Fibroblast of skin of left biceps (primary cell): ENCODE measurements at places on chromosomes 3 and 15.

DNA sequence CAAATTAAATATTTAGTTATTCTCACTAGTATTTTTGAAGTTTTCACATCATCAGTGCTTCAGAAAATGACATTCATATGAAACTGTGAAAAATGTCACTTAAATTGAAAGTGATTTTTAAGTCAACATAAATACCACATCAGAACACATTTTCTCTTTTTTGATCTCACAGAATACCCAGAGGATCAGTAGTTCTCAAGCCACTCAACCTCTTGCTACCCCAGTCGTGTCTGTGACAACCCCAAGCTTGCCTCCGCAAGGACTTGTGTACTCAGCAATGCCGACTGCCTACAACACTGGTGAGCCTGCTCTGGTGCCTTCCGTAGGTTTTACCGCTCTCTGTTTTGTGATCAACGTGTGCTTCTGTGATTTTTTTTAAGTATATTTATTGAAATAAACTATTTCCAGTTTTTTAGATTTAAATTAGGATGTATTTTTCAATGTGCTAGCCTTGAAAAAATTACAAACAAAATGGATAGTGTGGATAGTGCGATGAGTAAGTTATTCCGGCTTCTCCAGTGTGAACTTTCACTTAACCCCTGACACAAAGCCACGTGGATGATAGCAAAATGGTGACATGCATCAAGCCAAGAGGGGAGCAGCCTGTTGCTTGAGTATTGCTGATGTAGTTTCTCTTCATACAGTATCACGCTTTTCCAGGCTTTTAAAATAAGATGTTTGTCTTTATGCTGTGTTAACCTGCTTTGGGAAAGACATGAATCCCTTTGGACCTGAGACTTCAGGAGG lies 26.5 kb downstream of the LYSMD4 start:
- no peak for DNase-seq

- DNase-seq = no peak
Measured at GRCh38 chr3:102215166-102215565, 219.6 kb upstream of the ZPLD1 start.

- no peak for DNase-seq
Measured at GRCh38 chr15:68417897-68418296, 14.1 kb downstream of the ITGA11 start.

GRCh38 chr3:143217283-143217682 lies 97.7 kb downstream of the CHST2 start:
- no peak for DNase-seq

DNA sequence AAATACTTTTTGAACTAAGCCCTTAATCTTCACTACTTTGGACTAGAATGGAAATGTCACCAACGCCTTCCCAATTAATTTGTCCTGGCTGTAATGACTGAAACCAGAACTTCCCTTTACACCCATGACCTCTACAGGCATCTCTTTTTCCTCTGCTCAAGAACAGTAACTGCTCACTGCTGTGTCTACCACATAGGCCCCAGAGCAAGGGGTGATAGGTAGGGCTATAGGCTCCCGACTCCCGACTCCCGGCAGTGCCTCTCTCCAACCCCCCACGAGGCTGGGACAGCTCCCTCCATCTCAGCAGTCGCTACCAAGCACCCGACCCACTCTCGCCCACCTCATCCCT lies 384 bp upstream of the LEKR1 start:
- DNase-seq = no peak

DNA sequence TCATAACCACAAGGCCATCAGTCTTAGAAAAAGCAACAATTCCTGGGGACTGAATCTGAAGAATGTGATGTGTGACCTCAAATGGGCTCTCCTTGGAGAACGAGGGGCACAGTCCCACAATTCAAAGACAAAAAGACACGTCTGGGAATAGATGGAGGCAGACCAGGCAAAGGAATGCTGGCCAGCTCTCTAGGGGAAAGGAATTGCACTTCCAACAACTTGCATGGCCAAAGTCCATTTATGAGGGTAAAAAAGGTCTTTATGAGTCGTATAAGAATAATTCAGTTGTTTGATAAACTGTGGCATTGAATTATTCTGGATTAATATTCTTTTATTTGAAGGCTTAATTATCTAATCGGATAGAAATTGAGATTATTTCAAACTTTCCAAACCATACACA lies 180.5 kb upstream of the FEZF2 start:
- no peak for DNase-seq

GRCh38 chr3:159818399-159818798 lies 170.2 kb upstream of the IL12A start:
- DNase-seq = no peak

DNA sequence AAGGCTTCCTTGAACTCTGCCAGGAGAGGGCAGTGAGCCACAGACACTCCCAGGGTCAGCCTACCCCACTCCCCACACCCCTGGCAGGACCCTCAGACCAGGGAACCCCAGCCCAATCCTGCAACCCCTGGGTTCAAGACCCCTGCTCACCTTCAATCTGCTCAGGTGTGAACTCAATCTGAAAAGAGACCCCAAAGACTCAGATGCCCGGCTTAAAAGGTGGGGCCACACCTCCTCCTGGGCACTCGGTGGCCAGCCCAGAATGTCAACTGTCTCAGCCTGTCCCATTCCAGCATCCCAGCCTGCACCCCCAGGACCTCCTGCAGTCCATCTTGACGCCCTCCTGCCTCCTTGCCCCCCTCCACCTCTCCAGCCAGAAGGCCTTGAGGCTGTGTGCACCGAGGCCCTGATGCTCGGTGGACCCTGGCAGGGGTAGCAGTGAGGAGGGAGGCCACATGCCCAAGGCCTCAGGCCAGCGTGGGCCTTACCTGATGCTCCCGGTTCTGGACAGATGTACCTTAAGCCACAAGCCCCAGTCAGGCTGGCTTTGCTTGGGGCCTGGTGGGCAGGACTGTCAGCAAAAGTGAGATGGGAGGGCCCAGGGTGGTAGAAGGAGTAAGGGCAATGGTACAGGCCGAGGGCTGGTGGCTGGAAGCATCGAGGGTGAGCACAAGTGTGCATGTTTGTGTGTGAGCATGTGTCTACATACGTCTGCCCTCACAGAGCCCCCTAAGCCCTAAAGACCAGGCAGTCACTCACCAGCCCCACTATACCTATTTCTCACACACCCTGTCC lies 2.2 kb downstream of the MYL3 start:
- DNase-seq = no peak

- DNase-seq = no peak
Measured at GRCh38 chr3:10723991-10724390, 92.0 kb upstream of the SLC6A11 start.
